AG04450 (cell line): ENCODE measurements at places on chromosomes 3 and 15.

GRCh38 chr3:115680803-115681345, 57.6 kb downstream of the GAP43 start:
- no peak for DNase-seq

- peak; percentile 32 for DNase-seq
Measured at GRCh38 chr3:61926923-61927322, 365.6 kb downstream of the PTPRG start.

DNA sequence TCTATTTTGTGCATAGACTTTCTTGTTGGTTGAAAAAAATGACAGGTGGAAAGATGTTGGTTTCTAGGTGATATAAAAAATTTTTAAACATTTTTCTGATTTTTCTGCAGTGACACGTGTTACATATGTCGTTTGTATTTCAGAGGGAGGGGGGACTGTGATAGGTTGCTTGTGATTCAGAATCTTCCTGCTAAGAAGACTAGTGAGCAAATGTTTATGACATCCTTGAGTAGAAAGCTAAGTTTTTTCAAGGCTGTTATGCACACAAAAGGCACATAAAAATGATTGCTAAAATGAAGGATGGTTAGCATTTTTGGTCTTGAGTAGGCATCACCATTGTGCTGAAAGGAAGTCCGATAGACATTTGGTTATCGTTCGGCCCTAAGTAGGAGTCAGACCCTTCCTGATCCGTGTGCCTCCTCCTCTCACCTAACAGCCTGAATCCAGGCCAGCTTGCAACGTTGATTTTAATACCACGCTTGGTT, 1.5 kb downstream of the ZNF639 start:
- no peak for DNase-seq

DNA sequence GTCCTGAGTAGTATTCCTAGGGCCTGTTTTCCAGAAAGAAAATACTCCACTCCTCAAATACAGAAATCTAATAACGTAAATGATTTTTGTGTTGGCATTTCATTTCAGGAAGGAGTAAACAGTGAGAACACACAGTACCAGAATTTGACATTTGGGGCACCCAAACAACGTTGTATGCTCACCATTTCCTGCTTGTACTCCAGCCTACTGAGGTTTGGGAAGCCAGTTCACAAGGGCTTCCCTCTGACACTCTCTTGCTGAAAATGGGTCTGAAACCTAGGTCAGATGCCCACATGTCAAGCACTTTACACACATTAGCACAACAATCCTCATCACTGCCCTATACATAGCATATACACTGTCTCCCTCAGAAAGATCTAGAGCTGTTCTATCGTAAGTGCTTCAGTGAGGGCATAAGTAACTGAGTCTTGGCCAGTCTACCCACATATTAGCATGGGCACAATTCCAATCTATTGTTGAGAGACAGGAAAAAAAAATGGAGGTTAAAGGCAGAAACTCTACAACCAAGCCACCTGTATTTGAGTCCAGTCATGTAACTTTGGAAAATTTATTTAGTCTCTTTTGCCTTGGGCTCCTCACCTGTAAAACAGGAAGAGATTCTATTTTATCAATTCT, 43.5 kb upstream of the RSL24D1 start:
- no peak for DNase-seq

DNA sequence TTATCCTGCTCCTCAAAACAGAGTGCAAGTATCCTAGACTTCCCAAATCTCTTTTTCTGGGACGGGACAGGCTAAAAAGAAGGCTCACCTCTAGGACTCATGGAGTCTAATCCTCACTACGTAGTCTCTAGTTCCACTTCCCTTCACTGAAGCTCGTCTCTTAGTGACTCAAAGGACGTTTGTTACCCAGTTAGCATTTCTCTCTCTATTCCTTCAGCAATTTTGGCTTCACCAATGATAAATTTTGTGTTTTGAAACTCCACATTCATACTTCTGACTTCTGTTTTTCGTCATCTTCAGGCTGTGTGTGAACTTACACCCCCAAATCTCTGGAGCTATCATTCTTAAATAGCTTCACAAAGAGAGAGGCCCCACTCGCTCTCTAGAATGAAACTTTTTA, 627.1 kb downstream of the NAALADL2 start:
- no peak for DNase-seq

DNA sequence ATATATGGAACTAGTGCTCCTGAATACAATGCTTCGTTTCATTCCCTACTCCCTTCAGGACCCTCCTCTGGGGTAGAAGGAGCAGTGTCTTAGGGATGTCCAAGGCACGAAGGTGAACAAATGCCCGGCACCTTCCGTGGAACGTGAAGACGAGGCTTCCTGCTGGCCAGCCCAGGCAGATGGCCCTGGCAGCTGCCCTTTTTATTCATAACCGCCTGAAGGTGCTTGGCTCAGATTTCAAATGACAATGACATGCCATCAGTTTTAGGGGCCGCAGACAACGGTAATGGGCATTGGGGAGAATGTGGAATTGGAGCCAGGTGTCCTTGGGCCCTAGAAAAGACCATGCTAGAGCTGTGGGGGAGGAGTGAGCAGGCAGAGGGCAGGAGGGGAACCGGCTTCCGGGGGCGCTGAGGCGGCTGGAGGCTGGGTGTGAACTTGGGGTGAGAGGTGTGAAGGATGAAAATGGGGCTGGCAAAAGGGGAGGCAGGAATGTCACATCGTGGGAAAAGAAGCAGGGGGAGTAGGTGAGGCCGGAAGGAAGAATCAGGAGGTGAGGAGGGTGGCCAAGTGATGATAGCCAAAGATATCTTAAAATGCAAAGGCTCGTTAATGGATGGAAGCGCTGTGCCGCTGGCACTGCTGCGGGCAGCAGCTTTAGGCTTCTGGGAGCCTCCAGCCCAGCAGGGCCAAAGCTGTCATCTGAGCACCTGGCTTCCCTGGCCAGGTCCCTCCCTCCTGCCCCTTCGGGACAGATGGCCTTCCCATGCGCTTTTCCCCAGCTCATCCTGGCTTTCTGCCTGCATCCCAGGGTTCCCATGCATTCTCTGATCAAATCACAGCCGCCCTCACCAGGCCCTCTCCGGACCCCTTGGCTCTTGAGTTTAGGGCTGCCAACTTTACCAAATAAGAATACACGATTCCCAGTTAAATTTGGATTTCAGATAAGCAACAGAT, 93.7 kb downstream of the TMEM266 start:
- no peak for DNase-seq

DNA sequence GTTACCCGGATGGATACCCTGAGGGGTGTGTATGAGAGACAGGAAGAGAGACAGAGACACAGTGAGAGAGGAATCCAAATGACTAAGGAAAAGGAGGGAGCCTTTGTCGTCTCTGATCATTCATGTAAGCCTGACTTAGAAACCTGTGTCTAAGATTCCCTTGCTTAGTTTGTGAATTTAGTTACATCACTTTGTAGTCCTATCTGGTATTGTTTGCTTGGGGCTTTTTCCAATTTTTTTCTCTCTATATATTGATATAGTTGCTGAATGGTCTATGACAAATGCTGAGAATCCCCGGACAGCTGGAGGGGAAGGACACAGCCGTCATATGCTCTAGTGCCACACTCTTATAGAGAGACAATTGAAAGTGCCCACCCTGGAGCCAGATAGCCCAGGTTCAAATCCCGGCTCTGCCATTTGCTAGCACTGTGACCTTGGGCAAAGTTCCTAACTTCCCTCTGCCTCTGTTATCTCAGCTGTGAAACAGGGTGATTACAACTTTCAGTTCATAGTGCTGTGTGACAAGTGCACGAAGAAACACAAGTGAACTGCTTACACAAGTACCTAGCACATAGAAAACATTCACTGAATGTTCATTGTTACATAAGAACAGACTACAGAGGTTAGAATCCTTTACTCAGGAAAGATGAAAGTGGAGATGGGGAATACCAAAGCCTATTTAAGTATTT, 6.0 kb downstream of the SLC24A5 start:
- DNase-seq, result no peak

GRCh38 chr3:31499281-31499680, 33.4 kb upstream of the STT3B start:
- DNase-seq, result no peak

GRCh38 chr3:127299276-127299675, 11.4 kb upstream of the PRR20G start:
- no peak for DNase-seq

- no peak for DNase-seq
Measured at GRCh38 chr3:53523346-53523745, 28.9 kb downstream of the CACNA1D start.

GRCh38 chr3:142866841-142867631, 21.8 kb downstream of the PCOLCE2 start:
- no peak for DNase-seq

DNA sequence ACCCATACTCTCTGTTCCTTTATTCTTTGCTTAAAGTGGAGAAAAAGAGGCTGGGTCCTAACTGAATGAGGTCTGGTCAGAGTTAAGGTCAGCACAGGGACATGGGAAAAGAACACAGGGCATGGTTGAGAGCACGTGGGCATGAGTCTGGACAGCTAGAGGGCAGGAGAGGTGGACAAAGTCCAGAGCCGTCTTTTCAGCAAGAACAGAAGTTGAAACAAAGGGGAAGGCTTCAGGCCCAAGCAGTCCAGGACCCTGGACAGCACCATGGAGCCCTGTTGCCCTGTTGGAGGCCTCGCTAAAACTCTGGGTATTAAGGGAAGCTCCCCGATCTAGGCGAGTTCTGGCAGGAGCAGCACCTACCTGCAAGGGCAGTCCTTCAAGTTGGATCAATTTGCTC, 50.7 kb downstream of the XYLB start:
- no peak for DNase-seq

DNA sequence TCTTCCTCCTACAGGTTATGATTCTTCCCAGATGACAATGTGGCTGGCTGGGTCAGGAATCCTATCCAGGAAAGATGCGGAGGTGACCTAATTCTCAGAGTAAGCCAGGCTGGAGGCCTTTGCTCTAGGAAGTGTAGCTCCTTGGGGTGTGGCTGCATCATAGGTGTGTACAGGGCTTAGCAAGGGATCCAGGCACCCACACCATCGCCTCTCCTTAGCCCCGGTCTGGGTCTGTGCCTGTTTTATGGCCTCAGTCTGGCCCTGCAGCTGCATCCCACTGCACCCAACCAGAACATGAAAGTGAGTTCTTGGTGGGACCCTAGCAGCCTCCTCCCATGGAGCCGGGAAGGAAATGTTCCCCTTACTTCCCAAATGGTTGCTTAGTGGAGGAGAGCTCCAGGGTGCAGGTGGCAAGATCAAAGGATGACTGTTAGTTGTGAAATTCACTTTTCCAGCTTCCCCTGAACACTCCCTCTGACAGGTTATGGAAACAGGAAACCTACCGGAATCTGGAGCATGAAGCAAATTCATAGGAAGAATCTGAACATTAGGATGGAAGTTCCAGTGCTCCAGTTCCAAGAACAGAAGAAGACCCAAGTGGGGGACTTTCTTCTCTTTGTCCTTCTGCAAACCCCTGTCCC, 2.7 kb upstream of the AMOTL2 start:
- no peak for DNase-seq

- DNase-seq, result no peak
Measured at GRCh38 chr3:195238586-195239118, 32.3 kb downstream of the XXYLT1 start.

- peak; percentile 64 for DNase-seq
Measured at GRCh38 chr15:90592131-90592881, 62.6 kb downstream of the CRTC3 start.

DNA sequence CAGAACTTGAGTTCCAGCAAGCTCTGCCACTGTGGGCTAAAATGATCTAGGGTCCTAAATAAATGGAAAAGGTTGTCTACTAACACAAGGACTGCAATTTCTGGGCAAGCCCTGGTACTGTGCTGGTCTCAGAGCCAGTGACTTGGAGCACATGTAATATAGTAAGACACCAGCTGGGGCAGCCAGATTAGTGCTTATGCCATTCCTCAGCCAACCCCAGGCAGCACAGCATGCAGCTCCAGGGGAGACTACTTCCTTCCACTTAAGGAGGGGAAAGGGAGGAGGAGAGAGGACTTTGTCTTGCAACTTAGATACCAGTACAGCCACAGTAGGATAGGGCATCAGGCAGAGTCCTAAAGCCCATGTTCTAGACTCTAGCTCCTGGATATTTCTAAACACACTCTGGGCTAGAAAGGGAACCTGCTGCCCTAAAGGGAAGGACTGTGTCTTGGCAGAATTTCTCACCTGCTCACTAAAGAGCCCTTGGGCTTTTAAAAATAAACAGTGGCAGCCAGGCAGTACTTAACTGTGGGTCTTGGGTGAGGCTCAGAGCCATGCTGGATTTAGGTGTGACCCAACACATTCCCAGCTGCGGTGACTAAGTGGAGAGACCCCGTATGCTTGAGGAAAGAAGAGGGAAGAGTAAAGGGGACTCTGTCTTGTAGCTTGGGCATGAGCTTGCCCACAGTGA, 223.7 kb upstream of the BCHE start:
- no peak for DNase-seq

DNA sequence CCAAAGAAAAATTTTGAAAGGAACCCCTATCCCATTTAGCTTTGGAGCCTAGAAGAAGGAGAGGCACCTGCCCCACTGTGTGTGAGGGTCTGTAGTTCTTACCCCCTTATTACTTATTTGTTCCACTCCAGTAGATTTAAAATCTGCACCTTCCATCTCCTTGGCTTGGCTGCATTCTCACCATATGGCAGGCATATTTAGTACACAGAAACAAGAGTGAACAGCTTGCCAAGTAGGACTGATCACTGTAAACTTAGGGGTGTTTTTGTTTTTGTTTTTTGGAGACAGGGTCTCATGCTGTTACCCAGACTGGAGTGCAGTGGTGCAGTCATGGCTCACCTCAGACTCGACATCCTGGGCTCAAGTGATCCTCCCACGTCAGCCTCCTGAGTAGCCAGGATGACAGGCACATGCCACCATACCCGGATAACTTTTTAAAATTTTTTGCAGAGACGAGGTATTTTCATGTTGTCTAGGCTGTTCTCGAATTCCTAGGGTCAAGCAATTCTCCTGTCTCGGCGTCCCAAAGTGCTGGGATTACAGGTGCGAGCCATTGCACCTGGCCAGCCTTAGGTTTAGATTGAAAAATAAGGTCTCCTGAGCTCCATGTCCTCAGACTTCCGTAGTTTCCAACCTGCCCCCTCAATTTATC, 14.1 kb upstream of the ANXA2 start:
- no peak for DNase-seq

GRCh38 chr15:82551646-82552247, 11.5 kb upstream of the RPS17 start:
- no peak for DNase-seq

DNA sequence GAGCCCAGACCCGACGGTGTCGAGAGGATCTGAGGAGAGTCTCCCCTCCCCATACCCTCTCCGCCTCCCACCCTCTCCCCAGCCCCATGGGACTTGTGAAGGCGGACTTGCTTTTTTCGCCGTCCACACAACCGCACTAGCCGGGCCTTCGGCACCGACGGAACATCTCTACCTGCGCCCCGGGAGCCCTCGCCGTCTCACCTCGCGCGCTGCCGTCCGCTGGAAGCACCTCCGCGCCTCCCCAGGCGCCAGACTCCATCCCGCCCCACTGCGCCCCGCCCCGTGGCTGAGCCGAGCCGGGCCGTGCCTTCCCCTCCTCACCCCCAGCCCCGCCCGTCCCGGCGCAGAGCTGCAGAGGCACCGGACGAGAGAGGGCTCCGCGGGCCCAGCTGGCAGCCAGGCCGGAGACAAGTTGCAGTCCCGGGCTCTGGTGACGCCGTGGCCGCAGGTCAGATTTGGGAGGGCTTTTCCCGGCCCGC, at the start of the genes DUOX1 and DUOXA1:
DUOX1 (plus strand) TSS at position 344 of the 479 bp plus-strand sequence. CDS start 1,973 bp downstream, outside the sequence.
DUOXA1 (minus strand) TSS at position 229 of the 479 bp plus-strand sequence. CDS start 6,865 bp downstream, outside the sequence.
- no peak for DNase-seq

- no peak for DNase-seq
Measured at GRCh38 chr3:73933585-73933984, 308.8 kb upstream of the PDZRN3 start.

GRCh38 chr3:149494022-149494758, 19.7 kb downstream of the TM4SF4 start:
- no peak for DNase-seq

GRCh38 chr3:52881871-52882270, 15.5 kb downstream of the STIMATE start:
- DNase-seq, result no peak

GRCh38 chr15:50148362-50148963, 29.4 kb upstream of the ATP8B4 start:
- DNase-seq, result peak; percentile 37
